ENCODE measurements at places on chromosomes 1 and 21.

GRCh38 chr1:87594736-87595383 lies 266.2 kb downstream of the LMO4 start:
- no peak for DNase-seq

GRCh38 chr1:152513081-152513480 lies 1.2 kb upstream of the CRCT1 start:
- DNase-seq = no peak

- DNase-seq = no peak
Observed at GRCh38 chr1:77687519-77687906, 5.1 kb upstream of the ZZZ3 start.

DNA sequence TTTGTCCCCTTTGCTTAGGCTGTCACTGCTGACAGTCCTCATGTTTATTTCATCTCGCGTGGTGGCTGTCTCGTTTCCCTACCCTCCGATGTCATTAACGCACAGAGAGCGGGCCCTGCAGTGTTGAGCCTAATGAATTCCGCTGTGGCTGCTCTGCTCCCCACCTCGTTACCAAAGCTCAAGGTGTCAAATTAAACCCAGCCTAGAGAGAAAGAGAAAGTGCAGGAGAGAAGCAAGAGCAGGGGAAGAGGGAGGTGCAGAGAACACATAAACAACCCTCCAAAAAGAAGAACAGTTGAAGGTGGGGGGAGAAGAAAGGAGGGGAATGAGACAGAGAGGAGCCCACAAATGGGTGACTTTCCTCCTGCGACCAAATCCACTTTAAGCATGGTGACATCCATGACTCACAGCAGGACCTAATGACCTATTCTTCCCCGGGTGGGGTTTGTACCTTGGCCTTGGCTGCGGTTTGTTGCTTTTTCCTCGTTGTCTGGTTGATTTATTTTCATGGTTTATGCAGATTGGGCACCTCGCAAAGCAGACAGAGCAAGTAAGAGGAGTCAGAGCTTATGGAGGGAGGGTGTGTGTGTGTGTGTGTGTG lies 92.5 kb downstream of the PBX1 start:
- no peak for DNase-seq

- no peak for DNase-seq
Observed at GRCh38 chr1:204286315-204286714, 72.5 kb upstream of the GOLT1A start.

DNA sequence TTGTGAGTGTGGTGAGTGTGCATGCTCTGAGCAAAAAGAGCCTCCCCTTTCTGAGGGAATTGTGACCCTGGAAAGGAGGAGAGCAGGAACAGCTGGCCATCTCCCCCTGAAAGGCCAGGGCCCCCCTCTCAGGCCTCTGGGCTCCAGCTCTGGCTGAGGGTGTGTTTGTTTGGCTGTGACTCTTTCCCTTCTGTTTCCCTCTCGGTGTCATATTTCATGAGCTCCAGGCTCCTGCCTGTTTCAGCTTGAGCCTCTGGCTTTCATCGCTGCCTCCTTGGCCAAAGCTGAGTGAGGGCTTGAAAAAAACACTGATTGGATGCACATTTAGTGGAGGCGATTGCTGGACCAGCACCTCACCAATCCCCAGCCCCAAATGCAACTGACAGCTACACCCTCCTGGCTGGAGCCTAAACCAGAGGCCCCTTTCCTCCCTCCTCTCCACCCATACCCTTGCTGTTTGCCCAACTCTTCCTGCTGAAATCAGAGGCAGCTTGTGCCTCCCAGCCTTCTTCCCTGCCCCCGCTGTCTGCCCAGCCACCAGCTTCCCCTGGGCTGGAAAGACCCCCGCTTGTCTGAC lies 64.1 kb downstream of the DDR2 start:
- no peak for DNase-seq

- DNase-seq = no peak
Observed at GRCh38 chr1:59845091-59845490, 30.3 kb downstream of the HOOK1 start.

DNA sequence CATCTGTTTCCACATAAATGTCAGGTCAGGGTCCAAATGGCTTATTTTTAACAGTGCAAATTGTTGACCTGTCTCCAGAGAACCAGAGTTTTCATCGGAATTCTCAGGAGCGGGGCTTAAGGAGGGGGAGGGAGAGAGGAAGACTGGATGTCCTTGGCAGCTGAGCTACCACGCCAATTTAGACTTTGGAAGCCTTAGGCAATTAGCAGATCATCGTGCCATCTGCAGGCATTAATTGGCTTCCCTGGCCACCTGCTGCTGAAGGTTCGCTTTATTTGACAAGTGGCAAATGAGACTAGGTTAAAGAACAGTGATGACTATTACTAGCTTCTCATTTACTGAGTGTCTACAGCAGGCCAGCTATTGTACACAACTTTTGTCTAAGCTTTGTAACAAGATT lies 43.7 kb downstream of the HLX start:
- no peak for DNase-seq

DNA sequence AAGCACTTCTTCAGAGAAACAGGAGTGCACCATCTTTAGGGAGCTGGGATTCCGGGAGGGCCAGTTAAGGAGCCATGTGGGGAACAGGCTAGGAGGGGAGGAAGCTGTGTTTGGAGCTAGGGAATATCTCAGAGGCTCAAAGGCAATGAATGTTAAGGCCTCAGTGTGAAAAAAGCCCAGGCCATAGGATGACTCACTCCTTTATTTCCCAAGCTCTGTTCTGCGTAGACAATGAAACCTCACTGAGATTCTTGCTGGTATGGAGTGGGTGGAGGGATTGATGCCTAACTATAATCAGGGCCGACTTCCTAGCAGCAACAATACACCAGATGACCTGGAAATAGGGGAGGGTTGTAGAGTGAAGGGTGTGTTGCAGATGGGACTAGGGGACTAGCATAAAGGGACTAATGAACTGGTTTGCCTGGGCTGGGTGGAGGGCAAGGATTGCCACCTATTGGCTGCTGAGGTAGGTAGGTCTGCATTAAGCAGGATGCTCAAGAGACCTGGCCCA lies 2.1 kb downstream of the GNAT2 start:
- no peak for DNase-seq

DNA sequence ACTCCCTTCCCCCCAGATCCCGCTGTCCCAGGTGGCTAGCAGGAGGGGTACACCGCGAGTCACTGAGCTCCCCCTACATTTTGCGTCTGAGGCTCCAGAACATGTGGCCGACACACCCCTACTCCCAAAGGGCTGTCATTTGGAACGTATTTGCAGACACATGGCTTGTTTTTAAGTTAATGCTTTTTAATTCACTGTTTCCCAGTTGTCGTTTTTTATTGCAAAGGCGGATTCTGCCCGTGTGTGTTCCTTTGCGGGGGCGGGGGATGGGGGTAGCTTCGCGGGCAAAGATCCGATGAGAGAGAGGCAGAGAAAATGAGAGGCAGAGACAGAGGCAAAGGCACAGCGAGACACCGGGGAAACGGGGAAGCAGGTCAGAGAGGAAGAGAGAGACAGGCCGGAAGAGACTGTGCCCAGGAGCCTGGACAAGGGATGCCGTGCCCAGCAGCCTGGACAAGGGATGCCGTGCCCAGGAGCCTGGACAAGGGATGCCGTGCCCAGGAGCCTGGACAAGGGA lies 270.2 kb downstream of the FOXD2 start:
- DNase-seq = no peak

- DNase-seq = no peak
Observed at GRCh38 chr1:151542710-151543129, 2.6 kb downstream of the TUFT1 start.

- DNase-seq = no peak
Observed at GRCh38 chr1:24133819-24134218, 9.1 kb downstream of the IL22RA1 start.

DNA sequence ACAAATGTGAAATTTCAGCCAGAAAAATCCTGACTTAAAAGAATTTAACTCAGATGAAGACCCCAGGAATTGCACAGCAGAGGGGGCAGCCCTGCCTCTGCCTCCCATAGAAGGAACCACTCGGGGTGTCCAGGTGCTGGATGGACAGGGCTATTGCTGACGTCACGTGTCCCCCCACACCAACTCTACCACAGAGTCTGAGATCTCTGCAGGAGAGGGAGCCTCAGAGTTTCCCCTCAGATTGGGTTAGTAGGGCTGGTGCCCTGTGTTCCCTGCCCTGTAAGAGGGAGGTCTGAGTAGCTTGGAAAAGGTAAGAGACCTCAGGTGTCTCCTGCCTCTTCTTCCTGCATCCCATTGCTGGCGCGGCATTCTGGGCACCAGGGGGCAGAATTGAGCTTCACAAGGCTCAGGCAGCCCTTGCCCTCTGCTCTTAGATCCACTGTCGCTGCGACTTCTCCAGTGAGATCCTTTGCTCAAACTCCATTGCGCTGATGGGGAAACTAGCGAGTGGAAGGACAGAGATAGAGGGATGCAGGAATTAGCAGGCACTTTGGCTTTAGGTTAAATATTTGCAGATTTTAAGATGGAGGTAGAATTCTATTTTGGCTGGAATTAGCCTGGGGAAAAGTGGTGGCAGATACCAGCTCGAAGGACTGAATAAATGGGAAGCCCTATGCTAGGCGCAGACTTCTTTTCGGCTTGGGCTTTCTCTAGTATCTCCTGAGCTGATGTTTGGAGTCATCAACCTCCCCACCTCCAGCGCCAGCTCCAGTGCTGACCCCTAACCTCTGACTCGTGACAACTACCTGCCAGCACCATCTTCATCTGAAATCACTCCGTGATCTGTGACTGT lies 42.8 kb upstream of the DMBX1 start:
- DNase-seq = no peak

DNA sequence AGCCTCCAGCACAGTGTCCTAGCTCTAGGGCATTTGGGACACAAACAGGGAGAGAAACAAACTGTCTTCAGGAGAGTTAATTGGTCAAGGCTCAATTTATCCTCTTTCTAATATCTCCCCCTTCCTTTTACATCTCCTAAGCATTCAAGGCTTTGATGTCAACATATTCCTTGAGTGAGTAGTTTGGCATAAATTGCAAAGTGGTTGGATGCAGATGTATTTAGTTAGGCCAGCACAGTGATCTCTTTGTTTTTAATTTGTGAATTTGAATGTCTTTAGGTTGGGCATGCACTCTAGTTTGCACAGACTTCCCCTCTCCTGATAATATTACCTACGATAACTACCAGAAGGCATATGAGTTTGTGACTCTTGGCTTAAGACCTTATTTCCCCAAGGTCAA lies 12.5 kb upstream of the OLFML2B start:
- DNase-seq = no peak

- DNase-seq = no peak
Observed at GRCh38 chr1:206646504-206646903, 11.2 kb downstream of the DYRK3 start.

- no peak for DNase-seq
Observed at GRCh38 chr1:183303901-183304300, 114.3 kb downstream of the NMNAT2 start.

DNA sequence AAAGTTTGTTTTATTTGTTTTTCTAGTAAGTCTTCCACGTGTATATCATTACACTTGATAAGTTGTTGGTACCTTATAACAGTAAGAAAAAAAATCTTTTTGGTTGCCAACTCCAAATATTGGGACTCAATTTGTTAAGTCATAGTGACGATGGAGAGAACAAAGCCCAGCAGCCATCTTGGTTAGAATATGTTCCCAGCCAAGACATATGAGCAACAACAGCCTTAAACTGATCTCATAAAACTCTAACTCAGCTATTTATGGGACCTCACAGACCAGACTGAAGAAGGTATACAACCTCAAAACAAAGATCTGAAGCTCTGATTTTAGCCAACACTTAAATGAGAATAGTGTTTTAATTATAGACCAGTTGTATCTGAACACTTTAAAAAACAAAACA lies 281.3 kb downstream of the VAV3 start:
- no peak for DNase-seq
